Activated T-cell treated with anti-CD3 and anti-CD28 coated beads, Interleukin-2, amount 50 U/mL, for 72 hours (primary cell): ENCODE measurements at places on chromosomes 6 and 20. TPM values are rescaled to one million over a fixed set of nuclear protein-coding genes. Genes with fewer than 3 reads are reported as not detected.

- DNase-seq, result no peak
Observed at GRCh38 chr6:2529211-2529719, 221.5 kb downstream of the MYLK4 start.

GRCh38 chr6:46730921-46731461 is 4.2 kb downstream of the PLA2G7 start:
- DNase-seq, result no peak

DNA sequence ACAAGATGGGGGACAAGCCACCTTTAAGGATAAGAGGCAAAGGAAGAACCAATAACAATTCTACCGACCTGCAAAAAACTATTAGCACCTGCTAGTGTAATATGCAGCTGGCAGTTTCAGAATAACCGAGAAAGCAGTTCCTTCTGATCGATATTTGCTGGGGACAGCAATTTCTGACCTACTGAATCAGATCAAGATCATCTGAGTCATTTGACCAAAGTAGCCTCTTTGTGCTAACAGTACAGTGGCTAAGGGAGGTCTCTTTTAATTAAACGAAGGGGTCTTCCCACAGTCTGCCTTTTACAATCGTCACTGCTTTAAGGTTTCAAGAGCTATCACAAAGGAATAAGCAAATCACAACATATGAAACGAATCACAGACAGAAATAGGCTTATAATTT is 318.9 kb downstream of the BTBD9 start:
- DNase-seq, result no peak

DNA sequence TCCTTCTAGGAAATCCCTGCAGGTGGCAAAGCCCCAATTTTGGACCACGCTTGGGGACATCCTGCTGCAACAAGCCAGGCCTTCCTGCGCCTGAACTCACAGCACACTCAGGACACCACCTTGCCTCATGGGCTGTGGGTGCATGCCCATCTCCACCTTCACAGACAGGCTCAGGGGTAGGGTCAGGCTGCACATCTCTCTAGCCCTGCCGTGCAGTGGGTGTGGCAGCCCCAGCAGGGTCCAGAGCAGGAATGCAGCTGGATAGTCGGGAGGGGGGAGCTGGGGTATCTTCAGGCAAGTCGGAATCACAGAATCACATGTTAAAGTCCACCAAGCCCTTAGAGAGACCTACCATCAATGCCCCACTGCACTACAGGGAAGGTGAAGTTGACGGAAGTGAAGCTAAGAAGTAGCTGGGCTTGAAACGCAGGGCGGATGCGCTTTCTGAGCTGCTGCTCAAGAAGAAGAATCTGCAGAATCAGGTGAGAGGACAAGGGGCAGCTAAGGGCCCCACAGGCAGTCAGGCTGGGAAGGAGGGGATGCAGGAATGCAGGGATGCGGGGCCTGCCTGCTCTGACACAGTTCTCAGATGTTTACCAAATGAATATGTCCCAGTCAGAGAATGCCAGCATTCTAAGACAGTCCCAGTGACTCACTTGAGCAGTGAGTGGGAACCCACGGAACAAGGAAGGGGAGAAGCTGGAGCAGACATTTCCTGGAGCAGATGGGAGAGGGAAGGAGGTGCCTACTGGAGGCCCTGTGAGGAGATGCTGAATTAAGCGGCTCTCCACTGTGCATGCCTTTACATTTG is 11.3 kb downstream of the SERPINB6 start:
- DNase-seq, result no peak

DNA sequence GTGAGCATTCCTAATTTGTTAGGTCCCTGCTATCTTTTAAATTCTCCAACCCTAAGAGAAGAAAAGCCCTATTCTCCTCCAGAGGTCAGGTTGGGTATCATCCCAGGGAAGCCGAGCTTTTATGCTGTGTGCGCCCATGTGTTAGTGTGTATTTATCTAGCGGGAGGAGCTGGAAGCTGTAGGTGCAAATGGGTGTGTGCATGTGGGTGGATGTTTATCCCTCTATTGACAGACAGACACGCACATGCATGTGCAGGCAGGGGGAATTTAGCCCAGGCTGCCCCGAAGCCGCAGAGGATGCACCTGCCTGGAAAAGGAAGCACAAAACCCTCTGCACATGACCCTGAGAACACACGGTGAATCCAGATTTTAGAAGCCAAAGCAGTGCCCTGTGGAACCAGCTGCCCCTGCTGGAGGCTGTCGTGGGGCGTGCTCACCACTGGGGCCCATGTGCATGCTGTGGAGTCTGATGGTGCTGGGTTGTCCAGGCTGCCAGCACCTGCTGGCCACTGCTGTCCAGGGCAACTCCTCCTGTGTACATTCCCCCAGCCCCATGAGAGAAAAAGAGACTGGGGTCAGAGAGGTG is 397.5 kb downstream of the TAF4 start:
- DNase-seq, result no peak

GRCh38 chr20:63023936-63024571 is 17.3 kb upstream of the BHLHE23 start:
- DNase-seq, result no peak

DNA sequence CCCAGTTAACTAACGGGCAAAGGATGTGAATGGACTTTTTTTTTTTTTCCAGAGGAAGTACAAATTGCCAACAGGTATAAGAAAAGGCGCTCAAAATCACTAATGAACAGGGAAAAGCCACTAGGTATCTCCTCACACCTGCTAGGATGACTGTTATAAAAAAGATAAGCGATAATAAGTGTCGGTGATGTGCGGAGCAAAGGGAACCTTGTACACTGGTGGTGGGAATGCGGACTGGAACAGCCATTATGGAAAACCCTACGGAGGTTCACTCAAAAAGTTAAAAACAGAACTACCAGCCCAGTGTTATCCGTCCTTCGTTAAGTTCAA is 787 bp upstream of the RAB32 start:
- DNase-seq, result no peak

Gene LY6G6D
- total RNA-seq, result not detected

Gene SCRT2
- not detected for total RNA-seq
